CD4-positive, alpha-beta T cell treated with Interleukin-2 at 100 ng/mL for 4 hours (primary cell): ENCODE measurements at places on chromosomes 7 and 10.

DNA sequence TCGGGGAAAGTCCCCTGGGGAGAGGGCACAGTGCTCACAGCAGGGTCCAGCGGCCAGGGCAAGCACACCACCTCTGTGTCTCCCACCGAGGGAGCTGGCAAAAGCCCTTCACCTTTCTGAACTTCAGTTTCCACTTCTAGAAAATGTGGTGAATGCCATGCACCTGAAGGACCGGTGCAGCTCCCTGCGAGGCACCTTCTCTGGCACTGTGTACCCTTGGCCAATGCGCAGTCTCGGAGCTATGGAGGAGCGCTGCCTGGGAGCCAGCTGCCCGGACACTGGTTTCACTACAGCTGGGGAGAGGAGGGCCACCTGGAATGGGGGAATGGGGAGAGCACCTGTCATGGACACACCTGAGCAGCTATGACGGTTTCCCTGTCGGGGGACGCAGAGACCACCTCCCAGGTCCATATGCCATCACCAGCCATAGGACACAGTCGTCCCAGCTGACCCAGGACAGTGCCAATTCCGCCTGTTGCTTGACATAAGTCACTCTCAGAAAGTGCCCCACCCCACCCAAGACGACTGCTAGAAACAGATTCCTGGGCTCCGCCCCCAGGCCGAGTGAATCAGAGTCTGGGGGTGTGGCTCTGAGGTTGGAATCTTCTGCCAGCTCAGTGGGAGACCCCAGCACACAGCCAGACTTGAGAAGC, 16.8 kb downstream of the RASGEF1A start:
- no peak for DNase-seq

DNA sequence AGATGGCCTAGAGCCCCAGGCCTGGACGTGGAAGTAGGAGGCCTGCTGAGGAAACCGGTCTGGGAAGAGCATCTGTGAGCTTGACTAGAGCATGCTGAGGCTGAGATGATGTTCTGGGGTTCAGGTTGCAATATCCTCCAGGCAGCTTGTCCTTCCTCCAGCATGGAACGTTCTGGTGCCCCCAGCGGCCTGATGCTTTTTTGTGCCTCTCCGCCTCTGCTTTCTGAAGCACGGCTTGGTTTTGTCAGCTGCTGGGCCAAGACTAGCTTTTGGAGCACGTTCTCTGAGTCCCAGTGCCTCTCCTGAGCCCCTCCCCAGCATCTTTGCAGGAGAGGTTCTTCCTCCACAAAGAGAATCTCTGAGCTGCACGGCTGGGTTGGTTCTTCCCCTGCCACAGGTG, 682.0 kb upstream of the FOXK1 start:
- no peak for DNase-seq

DNA sequence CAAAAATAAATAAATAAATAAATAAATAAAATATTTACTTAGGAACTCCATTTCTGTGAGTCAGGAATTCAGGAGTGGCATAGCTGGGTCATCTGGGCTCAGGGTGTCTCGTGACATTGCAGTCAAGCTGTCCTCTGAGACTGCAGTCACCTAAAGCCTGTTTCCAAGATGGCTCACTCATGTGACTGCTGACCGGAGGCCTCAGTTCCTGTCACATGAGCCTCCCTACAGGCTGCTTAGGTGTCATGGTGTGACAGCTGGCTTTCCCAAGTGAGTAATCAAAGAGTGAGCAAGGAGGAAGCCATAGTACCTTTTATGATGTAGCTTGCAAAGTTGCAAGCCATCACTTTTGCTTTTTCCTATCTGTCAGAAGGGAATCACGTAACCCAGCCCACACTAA, 128.6 kb upstream of the KCTD7 start:
- no peak for DNase-seq

DNA sequence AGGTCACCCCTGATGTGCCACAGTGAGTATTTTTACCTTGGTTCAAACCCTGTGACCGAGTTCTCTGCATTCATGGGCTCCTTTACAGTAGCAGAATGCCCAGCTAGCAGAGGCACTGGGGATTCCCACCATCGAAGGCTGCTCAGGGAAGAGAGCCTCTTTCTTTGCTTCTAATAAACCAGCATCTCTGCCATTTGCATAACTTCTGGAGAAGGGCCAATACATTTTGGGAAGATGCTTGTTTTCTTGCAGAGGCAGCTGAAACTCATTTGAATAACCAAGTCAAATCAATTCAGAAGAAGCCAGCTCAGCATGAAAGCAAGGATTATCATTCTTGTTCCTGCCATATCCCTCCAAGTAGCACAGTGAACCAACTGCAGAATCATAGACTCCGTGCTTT, 82.9 kb upstream of the WDR11 start:
- DNase-seq: no peak

DNA sequence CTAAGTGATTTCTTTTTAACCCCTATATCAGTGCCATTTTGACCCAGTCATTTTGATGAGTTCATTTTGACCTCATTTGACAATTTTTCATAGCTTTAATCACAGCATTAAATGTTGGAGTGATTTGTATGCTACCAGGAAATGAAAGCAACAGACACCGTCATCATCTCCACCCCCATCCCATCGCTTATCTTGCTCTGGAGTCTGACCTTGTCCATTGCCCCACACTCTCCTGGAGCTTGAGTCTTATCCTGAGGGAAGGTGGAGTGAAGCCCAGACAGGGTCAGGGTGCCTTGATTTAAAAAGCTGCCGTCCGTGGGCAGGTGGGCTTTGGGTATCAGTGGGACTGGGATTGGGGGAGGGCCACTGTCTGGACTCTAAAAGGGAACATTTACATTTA, 94.7 kb upstream of the JCAD start:
- DNase-seq: no peak

DNA sequence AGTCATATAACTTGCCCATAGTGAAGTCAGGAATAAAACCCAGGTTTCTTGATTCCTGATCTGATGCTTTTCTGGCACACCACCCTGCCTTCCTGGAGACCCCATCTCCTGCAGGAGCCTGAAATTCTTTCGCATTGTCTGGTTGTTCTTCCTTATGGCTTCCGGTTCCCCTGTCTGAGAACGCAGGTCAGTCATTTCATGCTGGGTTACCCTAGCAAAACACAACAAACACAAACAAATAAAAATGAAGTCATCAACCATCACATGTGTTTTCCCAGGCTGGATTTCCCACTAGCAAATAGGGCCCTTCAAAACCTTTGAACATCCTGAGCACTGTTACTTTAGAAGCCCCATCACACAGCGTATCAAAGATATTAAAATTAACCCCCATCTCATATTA, 569.6 kb downstream of the LRMDA start:
- no peak for DNase-seq

DNA sequence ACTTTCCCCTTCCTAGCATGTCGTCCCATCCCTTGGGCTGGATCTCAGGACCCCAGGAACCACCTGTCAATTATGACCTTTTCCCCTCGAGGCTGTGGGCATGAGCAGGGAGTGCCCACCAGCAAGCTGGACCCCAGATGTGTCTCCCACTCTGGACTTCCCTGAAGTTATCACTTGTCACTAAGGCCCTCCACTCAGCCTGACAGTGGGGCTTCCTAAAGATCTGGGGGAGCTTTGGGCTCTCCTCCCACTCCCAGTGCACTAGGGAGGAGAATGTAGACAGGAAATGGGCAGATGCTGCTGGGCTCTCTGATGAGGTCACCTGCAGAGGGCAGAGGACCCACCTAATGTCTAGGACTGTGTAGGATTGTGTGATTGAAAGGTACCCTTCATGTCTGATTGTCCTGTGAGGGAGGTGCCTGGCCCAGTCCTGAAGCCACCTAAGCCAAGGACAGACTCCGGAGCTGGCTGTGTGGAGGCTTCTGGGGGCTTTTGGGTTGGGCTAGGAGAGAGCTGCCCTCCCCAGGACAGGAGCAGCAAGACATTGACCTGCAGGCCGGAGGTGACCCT, 18.7 kb downstream of the MYO1G start:
- DNase-seq: no peak

GRCh38 chr10:78868861-78869260, 199.9 kb upstream of the ZMIZ1 start:
- DNase-seq: no peak

DNA sequence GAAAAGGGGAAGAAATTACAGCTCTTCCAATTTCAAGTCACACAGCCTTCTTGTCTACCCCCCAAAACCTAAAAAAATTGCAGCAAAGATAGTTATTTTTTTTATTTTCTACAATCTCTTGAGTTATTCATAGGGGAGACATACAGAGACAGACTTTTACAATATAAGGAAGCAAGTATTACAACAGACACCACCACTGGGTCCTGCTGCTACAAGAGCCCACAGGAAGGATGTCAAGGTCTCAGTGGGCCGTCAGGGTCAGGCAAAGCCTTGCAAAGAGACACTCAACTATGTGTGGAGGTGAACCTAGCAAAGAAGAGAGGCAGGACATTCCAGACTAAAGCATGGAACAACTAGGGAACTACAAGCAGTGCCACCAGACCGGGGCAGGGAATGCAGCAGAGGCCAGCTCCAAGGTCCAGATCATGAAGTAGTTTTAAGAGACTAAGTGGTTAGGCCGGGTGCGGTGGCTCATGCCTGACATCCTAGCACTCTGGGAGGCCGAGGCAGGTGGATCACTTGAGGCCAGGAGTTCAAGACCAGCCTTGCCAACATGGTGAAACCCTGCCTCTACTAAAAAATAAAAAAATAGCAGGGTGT, 28.2 kb upstream of the ZCCHC24 start:
- DNase-seq: no peak

DNA sequence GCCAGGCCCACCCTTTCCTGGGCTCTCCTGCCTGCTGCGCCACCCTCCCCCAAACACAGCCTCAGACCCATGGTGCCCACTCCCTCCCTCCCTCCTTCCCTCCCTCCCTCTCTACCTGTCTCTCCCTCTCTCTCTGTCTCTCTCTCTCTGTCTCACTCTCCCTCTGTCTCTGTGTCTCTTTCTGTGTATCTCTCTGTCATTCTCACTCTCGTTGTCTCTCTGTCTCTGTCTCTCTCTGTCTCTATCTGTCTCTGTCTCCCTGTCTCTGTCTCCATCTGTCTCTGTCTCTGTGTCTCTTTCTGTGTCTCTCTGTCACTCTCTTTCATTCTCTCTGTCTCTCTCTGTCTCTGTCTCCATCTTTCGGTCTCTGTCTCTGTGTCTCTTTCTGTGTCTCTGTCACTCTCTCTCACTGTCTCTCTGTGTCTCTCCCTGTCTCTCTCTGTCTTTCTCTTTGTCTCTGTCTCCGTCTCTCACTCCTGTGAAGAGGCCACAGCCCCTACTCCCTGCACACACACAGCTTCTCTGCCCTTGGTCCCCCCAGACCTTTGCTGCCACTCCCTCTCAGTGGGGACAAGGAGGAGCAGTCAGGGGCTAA, 51.5 kb downstream of the CALML3 start:
- DNase-seq: no peak

DNA sequence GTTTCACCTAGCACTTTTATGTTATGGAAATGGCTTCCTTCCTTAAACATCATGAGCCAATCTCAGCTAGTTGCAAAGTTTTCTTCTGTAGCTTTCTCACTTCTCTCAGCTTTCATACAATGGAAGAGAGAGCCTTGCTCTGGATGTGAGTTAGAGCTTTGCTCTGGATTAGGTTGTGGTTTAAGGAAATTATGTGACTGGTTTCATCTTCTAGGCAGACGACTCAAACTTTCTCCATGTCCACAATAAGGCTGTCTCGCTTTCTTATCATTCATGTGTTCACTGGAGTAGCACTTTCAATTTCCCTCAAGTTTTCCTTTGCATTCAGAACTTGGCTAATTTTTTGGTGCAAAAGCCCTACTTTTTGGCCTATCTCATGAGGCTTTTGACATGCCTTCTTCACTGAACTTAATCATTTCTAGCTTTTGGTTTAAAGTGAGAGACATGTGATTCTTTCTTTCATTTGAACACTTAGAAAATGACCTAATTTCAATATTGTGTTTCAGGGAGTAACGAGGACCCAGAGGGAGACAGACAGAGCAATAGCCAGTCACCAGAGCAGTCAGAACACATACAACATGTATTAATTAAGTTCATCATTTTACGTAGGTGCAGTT, 49.8 kb downstream of the CNOT4 start:
- no peak for DNase-seq
